ENCODE measurements at places on chromosomes 13 and 19.

DNA sequence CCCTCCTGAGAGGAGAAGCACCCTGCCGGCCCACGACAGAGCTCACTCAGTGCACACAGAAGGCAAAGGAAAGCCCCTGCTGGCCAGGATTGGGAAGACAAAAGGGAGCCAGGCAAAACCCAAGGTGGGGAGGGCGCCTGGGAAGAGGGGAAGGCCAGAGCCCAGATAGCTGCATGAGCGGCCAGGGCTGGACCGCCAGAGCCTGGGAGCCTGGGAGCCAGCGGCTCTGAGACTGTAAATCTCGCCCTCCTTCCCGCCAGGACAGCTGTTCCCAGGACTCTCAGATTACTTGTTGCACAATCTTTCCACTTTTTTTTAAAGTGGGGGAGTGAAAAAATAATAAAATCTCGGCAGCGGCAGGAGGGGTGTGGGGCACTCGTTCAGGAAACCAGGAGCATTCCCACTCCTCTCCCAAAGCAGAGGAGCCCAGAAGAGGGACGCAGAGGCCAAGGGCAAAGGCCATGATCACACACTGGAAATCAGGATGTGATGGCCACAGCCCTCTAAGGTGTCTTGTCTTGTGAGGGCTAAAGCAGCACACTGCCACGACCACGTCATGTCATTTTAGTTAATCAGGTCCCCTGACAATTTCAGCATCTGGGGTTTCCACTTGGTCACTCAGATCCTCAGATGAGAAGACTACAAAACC lies 19.6 kb upstream of the EPHX3 start:
- DNase-seq: peak; percentile 88

DNA sequence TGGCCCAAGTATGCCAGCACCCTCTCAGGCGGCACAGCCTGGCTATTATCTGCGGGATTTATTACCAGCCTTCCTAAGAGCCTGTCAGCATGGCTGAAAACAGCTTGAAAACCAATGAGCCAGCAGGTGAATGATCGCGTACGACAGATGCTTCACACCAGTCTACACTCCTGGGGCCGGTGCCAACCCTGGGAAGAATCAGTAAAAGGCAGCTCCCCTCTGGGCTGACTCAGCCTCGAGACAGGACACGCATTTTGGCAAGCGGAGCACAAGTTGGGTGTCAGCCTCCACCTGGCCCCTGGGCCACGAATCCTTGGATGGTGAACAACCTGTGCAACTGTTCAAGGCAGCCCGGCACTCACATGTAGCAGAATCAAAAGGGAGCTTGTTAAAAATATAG lies 15.6 kb downstream of the EMP3 start:
- no peak for DNase-seq

DNA sequence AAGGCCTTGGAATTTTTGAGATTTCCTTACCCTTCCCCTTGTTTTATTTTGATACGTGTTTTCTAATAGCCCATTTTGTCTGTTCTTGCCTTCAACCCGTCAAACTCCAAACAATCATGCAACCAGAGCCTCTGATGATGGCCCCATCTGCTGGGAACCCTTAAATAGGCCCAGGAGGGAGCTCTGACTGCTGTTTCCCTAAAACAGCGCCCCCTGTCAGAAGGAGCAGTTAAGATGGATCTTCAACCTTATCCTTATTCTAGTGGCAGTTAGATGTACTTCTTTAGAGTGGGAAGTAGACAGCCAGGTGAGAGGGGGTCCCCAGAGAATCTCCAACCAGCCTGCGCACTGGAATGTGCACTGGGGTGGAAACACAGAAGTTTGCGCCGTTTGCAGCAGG lies 1031.0 kb upstream of the PCDH9 start:
- DNase-seq: peak; percentile 53

DNA sequence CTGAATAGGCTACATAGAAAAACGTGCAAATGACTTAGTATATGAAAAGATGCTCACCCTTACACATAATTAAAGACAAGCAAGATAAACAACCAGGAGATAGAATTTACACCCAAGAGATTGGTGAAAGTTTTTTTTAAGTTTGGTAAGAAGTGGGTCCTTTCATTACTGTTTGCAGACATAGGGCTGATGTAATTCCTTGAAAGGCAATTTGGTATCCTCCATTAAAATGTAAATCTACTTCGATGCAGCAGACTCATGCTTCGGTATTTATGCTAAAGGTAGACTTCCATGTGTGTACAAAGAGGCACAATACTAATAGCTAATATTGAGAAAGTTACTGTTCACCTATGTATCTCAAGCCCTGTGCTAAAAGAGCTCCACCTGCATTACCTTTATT lies 33.5 kb downstream of the CNMD start:
- DNase-seq: peak; percentile 34

GRCh38 chr13:40676007-40676406 lies 9.6 kb upstream of the FOXO1 start:
- DNase-seq: no peak

- DNase-seq: peak; percentile 98
Measured at GRCh38 chr19:6767357-6768235, at the start of gene SH2D3A. TSS of gene SH2D3A (minus strand) at chr19:6767435. CDS start at chr19:6763748, 3,687 bp downstream.

- DNase-seq: peak; percentile 53
Measured at GRCh38 chr19:4064496-4065260, 2.0 kb downstream of the ZBTB7A start.

DNA sequence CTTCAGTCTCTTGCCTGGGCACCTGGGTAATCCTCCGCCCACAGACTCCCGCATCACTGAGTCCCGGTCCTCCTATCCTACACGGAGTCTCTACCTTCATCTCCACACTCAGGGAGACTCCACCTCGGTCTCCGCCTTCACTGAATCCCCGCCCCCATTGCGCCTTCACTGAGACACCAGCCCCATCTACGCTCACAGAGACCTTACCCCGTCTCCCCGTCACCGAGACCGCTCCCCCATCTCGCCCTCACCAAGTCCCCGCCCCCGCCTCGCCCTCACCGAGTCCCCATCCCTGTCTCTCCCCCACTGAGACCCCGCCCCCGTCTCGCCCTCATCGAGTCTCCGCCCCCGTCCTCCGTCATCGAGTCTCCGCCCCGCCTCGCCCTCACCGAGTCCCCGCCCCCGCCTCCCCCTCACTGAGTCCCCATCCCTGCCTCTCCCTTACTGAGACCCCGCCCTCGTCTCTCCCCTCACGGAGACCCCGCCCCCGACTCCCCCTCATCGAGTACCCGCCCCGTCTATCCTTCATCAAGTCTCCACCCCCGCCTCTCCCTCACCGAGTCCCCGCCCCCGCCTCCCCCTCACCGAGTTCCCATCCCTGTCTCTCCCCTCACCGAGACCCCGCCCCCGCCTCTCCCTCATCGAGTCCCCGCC lies 23.1 kb upstream of the ZNF846 start:
- DNase-seq: peak; percentile 98

DNA sequence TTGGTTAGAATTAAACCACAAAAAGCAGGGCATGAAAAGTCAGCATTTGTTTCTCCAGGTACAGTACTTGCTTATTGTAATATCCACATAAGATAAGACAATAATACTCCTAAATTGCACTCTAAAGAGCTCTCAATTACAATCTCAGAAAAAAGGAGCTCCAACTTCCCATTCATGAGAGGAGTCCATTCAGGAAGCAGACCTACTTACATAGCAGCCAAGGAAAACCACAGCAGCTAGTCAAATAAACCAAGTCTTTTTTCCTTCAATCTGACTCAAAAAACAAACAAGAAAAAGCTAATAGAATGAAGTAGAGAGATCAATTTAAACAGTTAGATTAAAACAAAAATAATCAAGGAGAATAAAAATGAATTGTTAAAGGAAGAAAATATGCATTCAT lies 885.2 kb upstream of the SLITRK6 start:
- DNase-seq: no peak

DNA sequence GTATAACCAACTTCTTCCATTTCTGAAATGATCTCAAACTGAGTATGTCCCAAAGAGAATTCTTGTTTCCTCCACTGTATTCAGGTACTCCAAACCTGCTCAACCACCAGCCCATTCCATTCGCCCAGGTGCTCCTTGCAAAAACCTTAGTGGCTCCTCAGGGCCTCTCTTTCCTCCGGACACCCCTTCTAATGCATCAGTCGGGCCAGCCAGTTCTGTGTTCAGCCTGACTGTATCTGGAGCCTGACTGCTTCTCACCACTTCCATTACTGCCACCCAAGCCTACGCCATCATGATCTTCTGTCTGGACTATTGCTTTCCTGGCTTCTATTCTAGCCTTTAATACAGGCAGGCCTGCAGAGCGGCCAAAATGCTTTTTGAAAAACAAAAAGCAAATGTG lies 1.5 kb downstream of the PHF11 start:
- no peak for DNase-seq

Measured in mesendoderm (in vitro differentiated cells).